ENCODE measurements at places on chromosomes 5 and 9.

- peak; percentile 57 for DNase-seq
These were observed 101.8 kb downstream of the ESM1 start for GRCh38 chr5:54883374-54884194.

- no peak for DNase-seq
These were observed 307.6 kb downstream of the PJA2 start for GRCh38 chr5:109102096-109102690.

GRCh38 chr9:135939351-135940265, 21.6 kb downstream of the UBAC1 start:
- no peak for DNase-seq

- no peak for DNase-seq
These were observed 25.1 kb downstream of the PPIP5K2 start for GRCh38 chr5:103145196-103145595.

GRCh38 chr9:8633784-8634183, 834.2 kb upstream of the DMAC1 start:
- no peak for DNase-seq

- DNase-seq, result no peak
These were observed 85.8 kb upstream of the DMRT1 start for GRCh38 chr9:755454-756381.

DNA sequence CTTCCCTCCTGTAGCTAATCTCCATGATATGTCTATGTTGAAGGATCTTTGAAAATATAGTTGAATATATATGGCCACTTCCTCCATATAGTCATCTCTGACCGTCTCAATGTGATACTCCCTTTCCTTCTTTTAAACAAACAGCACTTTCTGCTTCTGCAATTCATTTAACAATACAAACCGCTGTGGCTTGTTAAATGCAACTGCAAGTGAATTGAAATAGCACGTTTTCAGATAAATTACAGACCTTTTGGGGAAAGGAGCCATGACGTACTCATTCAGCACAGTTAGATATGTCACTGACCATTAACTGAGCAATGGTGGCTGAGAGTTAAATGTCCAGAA, 82.5 kb downstream of the FBXO38 start:
- no peak for DNase-seq

DNA sequence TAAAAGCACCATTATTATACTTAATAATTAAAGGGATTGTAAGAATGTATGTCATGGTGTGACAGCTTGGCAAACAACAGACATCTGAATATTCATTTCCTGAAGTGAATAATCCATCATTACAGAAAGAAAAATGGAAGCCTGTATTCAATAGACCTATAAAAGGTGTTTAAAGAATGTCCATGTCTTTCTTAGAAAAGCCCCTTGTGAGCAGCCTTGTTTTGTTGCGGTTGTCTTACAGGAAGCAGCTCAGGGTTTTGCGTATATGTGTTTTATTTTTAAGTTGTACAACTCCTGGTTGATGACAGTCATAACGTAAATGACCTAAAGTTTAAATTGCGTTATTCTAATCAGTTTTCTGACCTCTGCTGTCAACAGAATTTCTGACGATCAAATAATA, 53.8 kb downstream of the CAST start:
- no peak for DNase-seq

DNA sequence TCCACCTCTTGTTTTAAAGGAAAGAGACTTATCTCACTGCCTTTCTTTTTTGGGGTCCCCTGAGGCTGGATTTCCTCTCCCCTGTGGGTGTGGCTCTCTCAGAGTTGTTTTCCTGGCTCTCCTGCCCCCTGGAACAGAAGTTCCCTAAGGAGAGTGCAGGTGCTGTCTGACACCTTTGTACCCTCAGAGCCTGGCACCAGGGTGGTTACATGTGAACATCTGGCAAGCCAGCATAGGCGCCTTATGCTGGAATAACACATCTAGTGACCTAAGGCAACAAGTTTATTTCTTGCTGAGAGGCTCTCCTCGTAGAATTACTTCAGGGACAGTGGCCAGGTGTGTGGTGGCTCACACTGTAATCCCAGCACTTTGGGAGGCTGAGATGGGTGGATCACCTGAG, 172.9 kb upstream of the PTCH1 start:
- DNase-seq, result no peak

DNA sequence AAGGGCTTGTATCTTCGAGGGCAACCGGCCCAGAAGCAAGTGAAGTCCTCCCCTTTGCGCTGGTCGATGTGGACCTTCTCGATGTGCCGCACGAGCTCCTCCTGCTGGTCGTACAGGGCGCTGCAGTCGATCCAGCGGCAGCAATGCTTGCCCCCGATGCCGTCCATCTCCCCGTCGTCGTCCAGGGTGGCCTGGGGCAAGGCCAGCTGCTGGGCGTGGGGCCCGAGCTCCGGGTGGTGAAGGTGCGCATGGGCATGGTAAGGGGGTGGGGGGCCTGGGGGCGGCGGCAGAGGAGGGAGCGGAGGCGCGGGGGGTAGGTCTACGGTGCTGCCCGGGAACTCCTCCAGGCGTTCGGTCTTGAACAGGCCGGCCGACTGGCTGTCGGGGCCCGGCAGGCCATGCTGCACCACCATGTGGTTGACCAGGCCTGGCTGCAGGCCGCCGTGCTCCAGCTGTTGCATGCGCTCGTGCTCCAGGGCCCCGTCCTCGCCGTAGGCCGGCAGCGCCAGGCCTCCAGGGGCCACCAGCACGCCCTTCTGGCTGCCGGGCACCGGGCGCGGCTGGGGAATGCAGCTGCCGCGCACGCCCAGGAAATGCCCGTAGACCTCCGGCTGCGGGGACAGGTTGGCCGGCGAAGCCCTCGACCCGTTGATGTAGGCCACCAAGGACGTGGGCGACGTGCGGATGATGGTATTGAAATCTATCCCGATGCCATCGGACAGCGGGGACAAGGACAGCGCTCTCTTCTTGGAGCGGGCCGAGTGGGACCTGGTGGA, 181.8 kb downstream of the GLIS3 start:
- DNase-seq, result no peak

DNA sequence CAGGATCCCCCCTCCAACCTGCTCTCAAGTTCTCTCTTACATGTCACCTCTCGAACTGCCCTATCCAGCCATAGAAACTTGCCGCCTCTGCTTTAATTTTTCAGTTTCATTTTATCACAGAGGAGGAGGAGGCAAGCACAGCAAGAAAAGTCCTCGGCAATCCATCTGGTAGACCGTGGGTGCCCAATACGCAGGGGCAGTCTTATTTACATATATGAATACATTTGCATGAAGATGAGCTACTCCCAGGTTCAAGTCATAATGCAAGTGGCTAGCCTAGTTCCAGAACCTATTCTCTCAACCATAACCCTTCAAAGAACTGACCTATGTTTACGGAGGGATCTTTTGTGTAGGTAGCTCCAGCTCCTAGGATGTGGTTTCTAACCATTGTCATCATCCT, 223.2 kb upstream of the PANK3 start:
- DNase-seq, result no peak

- no peak for DNase-seq
These were observed 91.2 kb upstream of the ERBIN start for GRCh38 chr5:65835191-65835590.

- DNase-seq, result no peak
These were observed 76.6 kb upstream of the ABCA1 start for GRCh38 chr9:105004466-105005090.

DNA sequence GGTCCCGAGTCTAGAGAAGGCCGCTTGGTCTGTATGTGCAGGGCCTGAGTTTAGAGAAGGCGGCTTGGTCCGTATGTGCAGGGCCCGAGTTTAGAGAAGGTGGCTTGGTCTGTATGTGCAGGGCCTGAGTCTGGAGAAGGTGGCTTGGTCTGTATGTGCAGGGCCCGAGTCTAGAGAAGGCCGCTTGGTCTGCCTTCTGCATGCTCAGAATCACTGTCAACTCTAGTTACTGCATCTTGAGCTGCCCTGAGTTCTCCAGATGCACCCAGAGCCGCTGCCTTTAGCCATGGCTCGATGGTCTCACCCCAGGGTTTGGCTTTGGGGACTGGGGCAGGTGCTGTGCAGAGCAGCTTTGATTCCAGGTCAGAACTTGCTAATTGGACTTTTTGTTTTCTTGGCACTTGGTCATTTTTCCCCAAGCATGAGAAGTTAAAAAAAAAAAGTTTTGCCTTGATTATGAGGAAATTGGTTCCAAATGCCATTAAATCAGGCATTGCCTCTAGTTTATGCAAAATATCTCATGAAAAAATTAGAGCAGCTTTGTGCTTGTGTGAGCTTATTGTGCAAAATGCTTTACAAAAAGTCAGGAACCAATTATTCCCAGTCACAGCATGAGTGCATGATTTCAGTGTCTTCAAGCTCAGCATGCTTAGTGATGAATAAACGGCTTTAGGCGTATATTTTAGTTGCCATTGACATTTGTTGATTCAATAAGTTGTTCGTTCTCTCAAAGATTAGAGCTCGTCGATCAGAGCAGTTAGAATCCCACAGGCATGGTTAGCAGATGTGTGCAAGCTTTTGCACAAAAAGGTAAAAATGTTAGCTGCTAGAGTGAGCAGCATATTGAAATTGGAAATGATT, 25.4 kb upstream of the EXOC3 start:
- no peak for DNase-seq

- DNase-seq, result no peak
These were observed 118.2 kb upstream of the SLC44A1 start for GRCh38 chr9:105126226-105126625.

- DNase-seq, result no peak
These were observed 5.3 kb upstream of the RXRA start for GRCh38 chr9:134320868-134321471.

DNA sequence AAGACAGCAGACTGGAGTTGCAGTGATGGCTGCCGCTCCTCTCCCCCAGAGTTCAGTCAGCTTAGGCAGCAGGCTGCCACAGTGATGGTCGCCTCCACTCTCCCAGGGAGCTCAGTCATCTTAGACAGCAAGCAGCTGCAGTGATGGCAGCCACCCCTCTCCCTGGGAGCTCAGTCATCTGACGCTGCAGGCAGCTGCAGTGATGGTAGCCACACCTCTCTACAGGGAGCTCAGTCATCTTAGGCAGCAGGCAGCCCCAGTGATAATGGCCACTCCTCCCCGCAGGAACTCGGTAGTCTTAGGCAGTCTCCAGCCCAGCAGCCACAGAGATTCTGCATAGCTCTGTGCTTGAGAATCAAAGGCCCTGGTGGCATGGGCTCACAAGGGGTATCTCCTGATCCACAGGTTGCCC, 582.7 kb downstream of the DTWD2 start:
- no peak for DNase-seq

DNA sequence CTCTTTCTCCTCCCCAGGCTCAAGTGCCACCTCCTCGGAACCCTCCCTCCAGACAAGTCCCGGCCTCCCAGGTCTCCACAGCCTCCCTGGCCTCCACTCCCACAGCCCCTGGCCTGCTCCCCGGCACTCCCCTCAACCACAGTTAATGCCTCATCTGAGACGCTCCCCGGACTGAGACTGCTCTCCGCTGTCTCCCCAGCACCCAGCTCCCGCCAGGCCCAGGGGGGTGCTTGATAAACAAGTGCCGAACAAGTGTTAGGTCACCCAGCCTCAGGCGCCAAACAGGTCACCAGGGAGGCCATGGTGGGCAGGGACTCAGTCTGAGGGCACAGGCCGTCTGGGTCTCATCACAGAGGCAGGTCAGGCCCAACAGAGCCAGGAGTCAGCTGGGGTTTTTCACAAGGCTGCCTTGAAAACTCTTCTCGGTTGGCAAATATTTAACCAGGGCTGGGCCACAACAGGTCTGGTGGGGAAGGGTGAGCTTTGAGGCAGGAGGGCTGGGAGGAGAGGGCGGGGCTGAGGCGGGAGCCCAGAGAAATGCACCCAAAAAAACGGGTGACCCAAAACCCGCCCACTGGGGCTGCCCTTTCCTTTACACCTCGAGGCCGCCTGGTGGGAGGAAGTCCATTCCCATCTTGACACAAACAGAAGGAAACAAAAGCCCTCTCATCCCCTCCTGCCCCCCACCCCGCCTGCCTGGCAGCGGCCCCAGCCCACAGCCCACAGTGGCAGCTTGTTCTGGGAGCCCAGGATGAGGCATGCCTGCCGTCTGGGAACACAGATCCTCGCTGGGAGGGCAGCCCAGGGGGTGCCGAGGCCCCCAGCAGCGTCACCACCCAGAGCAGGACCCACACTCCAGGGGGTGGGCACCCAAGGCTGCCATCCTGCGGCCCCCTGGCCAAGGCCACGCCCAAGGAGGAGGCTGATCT, 66.6 kb upstream of the STXBP1 start:
- DNase-seq, result peak; percentile 93

DNA sequence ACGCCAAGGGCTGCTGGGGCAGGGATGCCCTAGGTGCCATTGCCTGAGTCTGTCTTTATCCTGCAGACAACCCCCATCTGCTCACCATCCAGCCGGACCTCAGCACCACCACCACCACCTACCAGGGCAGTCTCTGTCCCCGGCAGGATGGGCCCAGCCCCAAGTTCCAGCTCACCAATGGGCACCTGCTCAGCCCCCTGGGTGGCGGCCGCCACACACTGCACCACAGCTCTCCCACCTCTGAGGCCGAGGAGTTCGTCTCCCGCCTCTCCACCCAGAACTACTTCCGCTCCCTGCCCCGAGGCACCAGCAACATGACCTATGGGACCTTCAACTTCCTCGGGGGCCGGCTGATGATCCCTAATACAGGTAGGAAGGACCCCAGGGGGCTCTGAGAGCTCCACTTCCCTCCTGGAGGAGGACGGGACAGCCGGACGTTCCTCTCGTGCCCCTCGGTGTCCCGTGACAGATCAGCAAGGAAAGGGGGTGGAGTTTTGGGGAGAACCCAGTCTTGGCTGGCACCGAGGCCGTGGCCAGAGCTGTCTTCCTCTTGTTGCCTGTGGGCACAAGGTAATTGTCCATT, 24.9 kb downstream of the HK3 start:
- no peak for DNase-seq

- no peak for DNase-seq
These were observed 5.9 kb upstream of the RAD23B start for GRCh38 chr9:107276966-107277710.

DNA sequence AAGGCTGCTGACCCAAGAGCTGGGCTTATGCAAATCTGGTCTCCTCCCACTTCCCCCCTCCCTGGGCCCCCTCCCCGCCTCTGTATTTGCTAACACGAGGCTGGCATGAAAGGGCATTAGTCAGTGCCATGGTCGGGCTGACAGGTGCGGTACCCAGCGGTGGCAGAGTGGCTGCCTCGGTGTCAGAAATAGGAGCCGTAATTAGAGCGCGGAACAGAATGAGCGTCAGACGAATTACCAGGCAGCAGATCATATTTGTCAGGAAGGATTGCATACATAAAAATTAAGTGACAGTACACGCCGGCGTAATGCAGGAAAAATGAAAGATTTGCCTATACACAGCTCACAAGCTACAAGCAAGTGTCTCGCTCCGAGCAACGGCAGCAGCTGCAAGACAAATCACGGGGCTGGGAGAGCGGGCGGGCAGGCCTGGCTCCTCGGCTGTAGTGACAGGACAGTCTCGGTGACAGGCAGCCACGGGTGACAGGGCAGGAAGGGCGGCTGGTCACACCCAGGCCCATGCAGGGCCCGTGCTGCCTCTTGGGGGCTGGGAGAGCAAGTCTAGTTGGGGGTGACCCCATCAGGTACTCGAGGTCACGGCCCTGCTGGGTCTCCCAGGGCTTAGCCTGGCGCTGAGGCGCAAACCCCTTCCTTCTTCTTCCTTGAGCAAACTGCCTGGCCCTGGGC, 72.4 kb downstream of the NEK6 start:
- DNase-seq, result no peak

DNA sequence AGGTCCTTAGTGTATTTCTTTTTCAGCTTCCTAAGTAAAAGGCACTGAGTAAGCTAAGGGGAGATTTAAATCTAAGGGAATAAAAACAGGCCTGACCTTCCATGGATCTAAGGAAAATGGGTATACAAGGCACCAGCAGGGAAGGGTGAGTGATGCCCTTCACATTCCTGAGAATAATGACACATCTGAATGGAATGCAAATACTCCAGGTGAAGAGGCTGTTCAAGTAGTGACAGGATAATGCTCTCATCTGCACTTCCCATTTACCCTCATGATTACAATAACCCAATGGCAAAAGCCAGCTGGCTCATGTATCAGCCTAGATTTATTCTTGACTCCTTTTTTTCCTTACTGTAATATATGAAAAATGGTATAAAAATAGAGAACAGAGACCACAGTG, 216.2 kb upstream of the ACTBL2 start:
- no peak for DNase-seq

Data from prostate gland (tissue), 2 donors.